ENCODE measurements at places on chromosomes 16 and 17.

GRCh38 chr17:48735062-48735351 is 6.5 kb upstream of the HOXB13 start:
- no peak for DNase-seq

DNA sequence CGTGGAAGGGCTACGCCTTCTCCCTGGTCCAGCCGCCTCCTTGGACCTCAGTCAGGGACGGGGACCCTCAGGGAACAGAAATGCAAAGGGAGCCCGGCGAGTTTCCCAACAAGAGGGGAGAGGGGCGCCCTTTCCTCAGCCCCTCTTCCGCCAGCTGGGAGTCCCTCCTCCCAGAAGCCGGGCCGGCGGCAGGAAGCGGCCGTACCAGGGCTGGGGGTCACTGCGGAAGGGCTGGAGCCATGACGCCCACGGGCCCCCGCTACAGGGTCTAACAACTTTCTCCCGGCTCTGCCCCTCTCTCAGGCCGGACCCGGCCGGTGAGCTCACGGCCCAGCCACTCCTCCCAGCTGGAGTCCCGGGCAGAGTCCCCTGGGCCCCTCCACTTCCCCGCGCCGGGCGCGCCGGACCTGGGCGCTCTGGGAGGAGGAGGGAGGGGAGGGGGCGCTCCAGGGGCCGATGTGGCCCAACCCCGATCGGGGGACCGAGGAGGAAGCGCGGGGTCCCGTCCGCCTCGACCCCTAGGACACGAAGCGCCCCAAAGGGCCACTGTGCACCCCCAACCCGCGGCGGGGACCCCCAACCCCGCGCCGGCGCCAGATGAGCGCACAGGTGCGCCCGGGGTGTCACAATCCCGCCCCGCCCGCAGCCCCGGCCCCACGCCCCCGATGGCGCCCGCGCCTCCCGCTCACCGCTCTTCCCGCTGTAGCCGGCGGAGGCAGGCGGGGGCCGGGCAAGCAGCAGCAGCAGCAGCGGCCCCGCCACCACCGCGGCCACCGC is 578 bp downstream of the PGAP6 start:
- no peak for DNase-seq

DNA sequence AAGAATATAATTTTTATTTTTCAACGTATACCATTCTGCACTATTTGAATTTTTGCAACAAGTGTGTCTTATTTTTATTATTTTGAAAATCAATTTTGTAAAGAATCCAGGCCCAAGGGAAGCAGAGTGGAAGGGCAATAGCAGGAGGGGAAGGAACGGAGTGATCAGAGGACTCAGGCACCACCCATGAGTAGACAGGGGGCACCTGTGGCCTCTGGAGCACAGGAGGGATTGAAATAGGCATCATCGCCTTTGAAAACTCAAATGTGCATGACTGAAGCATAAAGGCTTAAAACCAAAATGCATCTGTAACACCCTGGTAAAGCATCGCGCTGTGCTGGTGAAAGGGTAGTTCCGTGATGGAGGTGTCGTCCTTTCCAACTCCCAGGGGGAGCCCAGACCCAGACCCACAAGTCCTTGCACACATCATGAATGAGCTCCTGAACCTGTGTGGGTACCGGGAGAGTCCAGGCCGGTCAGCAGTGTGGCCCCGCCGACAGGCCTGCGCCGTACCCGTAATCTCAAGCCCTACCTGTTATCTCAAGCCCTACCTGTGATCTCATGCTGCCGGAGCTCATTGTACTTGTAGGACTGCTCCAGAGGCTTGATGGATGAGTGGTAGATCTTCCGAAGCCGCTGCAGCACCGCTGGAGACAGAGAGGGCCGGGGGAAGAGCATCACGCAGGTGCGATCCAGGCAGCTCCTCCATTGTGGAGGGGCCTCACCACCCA is 39.1 kb downstream of the SRL start:
- DNase-seq, result no peak

DNA sequence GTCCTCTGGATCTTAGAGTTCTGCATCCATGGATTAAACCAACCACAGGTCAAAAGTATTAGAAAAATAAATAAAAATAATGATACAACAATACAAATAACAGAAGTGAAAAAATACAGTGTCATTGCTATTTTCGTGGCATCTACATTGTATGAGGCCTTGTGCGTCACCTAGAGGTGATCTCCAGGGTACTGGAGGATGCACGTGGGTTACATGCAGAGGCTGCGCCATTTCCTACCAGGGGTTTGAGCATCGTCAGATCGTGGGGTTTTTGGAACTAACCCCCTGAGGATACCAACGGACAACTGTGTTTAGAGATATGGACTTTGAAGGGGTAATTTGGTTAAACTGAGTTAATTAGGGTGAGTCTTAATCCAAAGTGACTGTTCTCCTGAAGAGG is 224.7 kb downstream of the ENGASE start:
- no peak for DNase-seq

DNA sequence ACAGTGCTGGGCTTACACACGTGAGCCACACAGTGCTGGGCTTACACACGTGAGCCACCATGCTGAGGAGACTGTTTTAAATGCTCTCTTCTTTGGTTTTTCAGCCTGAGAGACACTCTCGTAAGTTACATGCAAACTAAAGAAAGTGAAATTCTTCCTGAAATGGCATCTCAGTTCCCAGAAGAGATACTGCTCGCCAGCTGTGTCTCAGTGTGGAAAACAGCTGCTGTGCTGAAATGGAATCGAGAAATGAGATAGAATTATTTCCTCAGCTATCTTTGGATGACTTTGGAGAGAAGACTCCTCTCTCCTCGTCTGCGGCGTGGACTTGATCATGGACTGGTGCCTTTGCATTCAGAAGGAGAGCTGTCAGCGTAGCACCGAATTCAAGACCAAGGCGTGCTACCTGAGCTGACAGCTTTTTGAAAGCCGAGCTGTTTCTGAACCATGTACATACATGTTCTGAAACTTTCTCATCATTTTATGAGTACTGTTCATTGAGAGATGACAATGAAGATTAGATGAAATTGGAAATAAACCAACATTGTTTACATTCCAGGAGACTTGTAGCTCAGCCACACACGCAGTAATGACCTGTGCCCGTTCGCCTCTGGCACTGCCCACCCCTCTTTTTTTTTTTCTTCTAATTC is 21.6 kb upstream of the ENDOV start:
- DNase-seq, result no peak

GRCh38 chr16:21263640-21264570 is 14.2 kb downstream of the CRYM start:
- DNase-seq, result no peak

DNA sequence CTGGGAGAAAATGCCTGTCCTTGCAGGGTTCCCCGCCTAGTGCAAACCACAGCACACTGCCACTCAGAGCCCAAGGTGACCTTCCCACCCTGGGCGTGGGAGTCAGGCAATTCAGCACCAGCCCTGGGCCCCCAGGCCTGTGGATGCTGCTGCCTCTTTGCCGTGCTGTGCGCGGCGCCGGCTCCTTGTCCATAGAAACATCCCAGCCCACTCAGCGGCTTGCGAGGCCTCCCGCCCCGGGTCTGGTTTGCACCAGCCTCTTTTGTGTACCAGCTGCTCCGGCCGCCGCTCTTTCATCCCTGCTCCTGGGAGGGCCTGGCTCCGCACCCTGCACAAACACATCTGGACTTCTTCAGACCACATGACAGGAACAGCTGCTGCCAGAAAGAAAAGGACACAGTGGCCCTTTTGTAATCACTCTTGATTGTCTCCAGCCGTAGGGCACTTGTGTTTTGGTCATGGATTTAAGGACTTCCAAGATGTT is 75.4 kb upstream of the SDK2 start:
- no peak for DNase-seq

- no peak for DNase-seq
Observed at GRCh38 chr16:5977329-5977728, 879.7 kb upstream of the EEF2KMT start.

- peak; percentile 35 for DNase-seq
Observed at GRCh38 chr16:50547340-50548124, 664 bp upstream of the NKD1 start.

GRCh38 chr16:58814348-58814801 is 80.3 kb upstream of the GOT2 start:
- no peak for DNase-seq

DNA sequence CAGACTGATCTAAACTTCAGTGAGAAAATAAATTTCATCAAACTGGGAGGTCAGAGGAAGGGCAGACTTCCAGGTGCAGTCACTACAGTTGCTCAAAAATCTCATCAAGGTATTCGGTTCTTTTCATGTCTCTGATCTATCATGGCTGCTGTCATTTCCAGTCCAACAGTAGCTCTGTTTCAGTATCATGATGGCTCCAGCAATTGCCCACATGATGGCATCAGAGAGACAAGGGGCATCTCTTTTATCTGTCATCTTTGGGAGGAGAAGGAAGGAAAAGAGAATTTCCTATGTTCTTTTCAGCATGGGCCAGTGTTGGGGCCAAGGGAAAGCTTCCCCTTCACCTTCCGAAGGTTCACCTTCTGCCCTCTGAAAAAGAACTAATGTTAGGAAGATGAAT is 504.9 kb upstream of the HSBP1 start:
- DNase-seq, result no peak

DNA sequence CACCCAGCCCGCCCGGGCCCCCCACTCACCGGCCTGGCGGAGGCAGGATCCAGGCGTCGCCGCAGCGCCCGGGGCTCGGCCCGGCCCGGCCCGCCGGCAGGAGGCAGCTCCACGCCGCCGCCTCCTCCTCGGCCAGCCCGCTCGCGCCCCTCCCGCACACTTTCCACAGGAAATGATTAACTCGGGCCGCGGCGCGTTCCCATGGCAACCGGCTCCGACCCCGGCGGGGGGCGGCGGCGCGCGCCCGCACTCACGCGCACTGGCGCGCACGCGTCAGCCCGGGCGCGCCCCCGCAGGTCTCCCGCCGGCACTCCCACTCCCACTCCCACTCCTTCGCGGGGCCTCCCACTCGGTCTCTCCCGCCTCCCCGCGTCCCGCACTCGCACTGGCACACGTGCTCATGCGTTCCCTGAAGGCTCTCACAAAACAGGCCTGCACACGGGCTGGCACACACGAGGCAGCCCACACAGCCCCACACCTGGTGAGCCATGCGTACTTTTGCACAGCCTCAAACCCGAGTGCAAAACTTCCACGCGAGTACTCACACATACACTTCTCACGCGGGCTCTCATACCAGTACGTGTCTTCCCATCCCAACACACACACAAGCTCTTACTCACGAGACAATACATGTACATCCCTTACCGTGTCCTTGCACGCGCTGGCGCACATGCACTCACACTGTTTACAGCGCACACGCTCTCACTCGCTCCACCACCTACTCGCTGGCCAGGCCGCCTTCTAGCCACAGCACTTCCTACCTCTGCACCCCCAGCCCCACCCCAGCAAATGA is at the start of gene KIFC3:
TSS of gene KIFC3 (minus strand) at position 151 of the 793 bp plus-strand sequence. CDS start 4,248 bp downstream, outside the sequence.
- peak; percentile 53 for DNase-seq

DNA sequence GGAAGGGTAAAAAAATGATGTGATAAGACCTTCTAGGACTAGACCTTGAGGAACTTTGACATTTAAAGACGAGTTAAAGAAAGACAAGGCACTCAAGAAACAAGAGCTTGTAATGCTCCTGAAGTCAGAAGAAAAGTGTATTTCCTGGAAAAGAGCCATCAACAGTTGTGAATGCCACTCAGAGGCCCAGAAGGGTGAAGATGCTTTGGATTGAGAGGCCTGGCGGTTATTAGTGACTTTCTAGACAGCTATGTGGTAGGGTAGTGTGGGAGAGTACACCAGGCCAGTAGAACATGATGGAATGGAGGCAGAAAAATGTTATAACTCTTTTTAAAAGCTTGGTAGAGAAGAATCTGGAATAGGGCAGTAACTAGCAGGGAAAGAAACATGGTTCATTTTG is 34.1 kb upstream of the ANKFN1 start:
- DNase-seq, result no peak

GRCh38 chr16:79769928-79770243 is 169.3 kb upstream of the MAF start:
- no peak for DNase-seq

GRCh38 chr17:4261452-4261851 is 2.3 kb downstream of the ANKFY1 start:
- no peak for DNase-seq

GRCh38 chr16:6910301-6910700 is 422.3 kb upstream of the RBFOX1 start:
- no peak for DNase-seq

Measured in stimulated activated CD8-positive, alpha-beta memory T cell treated with anti-CD3 and anti-CD28 coated beads, Interleukin-7, amount 100 ng/mL, for 48 hours (primary cell).